ENCODE measurements at places on chromosomes 13 and 19. TPM values are rescaled to one million over a fixed set of nuclear protein-coding genes. Genes with fewer than 3 reads are reported as not detected.

DNA sequence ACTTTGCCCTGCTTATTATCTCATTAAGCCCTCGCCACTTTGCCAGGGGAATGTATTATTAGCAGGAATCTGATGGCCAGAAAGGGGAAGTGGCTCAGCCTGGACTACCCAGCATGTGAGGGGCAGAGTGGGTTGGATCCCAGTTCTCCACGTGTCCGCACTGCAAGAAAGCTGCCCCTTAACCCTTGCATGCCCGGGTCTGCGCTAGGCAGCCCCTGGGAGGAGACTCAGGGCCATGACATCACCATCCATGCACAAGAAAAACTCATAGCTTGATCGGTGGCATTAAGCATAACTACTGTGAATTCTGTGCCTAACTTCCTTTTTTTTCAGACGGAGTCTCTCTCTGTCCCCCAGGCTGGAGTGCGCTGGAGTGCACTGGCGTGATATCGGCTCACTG is 8.9 kb downstream of the CACNG8 start:
- no peak for DNase-seq

- DNase-seq: no peak
Observed at GRCh38 chr13:99273128-99273527, 14.9 kb upstream of the GPR18 start.

- DNase-seq: no peak
Observed at GRCh38 chr13:109131698-109132257, 502.4 kb downstream of the MYO16 start.

- DNase-seq: no peak
Observed at GRCh38 chr13:21526707-21527540, 67.8 kb upstream of the ZDHHC20 start.

DNA sequence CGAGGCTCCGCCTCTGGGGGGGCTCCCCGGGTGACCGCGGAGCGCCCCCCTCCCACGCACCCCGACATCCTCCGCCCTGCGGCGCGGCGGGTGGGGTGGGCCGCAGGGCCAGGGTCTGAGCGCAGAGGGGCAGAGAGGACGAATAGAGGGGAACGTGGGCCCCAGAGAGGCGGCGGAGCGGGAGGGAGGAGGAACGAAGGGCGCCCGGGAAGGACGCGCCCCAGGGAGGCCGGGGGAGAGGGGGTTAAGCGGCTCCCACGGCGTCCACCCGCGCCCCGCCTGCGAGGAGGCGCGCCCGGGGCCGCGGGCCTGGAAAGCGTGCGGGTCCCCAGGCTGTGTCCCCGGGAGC is 1.0 kb downstream of the HCN2 start:
- no peak for DNase-seq

SYNE4 gene
- total RNA-seq: 4.4 TPM

- no peak for DNase-seq
Observed at GRCh38 chr19:10428996-10429381, 8.7 kb downstream of the PDE4A start.

DNA sequence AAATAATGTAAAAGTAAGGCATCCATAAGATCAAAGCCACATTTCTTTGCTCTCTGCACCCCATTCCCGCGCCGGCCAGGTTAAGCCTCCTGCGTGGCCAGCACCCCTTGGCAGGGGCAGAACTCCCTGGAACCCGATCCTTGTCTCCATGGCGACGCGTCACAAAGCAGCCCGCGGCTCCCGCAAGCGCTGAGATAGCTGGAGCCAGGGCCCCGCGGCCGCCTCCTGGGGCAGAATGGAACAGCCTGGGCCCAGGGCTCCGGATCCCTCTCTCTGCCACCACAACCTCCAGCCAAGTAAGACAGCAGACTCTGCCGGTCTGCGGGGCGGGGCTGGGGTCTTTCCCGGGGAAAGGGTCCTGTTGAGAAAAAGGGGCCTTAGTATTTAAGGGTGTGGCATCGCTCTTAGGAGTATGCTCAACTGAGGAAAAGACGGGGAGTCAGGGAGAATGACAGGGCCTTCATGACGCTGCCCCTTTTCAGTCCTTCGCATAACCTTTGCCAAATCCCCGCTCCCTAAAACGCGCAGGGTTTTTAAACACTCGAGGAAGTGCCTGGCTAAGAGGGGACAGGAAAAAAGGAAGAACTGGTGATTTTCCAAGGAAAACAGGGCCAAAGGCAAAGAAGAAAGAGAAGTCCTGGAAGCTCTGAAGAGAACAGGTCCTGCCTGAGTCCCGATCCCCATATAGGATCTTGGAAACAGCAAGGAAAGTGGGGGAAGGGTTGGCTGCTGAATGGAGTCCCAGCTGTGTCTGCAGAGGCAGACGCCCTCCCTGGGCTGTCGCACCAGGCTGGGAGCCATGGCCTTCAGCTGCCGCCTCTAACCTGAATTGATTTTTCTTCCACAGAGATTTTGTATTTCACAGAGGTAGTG is at the start of gene TEX26:
TEX26 (plus strand) TSS at position 176 of the 873 bp plus-strand sequence; CDS start at position 236, 60 bp downstream.
- DNase-seq: no peak

IFNL1 gene
- not detected for total RNA-seq

- DNase-seq: no peak
Observed at GRCh38 chr19:16021796-16022195, 54.5 kb upstream of the TPM4 start.

- DNase-seq: no peak
Observed at GRCh38 chr13:94700051-94700535, 12.3 kb downstream of the SOX21 start.

GRCh38 chr19:33064458-33064791 is 263 bp downstream of the RHPN2 start:
- DNase-seq: no peak

DGKH gene
- 10.0 TPM for total RNA-seq

DNA sequence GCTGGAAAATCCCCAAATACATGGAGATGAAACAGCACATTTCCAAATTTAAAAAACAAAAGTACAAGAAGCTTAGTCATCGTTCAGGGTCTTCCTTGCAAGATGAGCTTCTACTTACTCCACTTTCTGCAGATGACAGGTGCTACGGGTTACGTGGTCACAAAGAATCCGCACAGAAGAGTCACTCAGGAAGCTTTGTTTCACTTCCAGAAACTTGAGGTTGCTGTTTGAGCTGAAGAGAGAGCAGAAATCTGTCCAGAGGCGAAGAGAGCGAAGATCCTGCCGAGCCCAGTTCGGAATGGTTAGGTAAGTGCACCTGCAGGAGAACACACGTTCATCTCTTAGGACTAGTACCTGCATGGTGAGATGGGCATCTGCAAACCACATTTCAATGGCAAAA is 9.4 kb downstream of the NLRP7 start:
- no peak for DNase-seq

DNA sequence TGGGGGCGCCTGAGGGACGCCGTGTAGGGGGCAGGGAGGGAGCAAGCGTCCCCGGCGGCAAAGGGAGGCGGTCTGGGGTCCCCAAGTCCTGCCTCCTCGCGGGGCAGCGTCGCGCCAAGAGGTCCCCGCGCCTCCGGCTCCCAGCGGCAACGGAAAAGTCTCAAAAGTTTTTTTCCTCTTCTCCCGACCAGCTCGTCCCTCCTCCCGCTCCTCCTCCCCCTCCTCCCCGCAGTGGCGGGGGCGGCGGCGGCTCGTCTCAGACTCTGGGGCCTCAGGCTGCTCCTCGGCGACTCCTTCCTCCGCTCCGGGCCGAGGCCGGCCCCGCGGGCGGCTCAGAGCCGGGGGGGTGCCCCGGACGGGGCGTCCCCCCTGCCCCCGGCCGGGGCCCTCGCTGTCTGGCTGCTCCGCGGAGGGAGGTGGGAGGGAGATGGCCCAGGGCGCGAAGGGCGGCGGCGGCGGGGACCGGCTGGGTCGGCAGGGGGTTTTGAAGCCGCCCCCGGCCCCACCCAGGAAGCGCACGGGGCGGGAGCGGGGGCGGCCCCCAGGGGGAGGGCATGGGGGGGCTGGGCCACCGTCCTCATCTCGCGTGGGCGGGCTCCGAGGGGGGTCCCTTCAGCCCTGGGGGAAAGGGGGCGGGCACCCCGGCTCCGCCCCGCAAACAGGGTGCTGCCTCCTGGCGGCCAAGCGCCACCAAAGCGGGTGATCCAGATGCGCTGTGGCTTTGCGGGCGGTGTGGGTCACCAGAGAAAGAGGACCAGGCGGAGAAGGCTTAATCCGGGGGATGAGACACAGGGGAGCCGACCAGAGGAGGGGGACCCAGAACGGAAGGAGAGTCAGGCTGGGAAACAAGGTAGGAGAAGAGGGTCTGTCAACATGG is at the start of gene TGFB1:
TGFB1 (minus strand) TSS at position 457 of the 877 bp plus-strand sequence. CDS start 878 bp downstream, outside the sequence.
- DNase-seq: no peak

DNA sequence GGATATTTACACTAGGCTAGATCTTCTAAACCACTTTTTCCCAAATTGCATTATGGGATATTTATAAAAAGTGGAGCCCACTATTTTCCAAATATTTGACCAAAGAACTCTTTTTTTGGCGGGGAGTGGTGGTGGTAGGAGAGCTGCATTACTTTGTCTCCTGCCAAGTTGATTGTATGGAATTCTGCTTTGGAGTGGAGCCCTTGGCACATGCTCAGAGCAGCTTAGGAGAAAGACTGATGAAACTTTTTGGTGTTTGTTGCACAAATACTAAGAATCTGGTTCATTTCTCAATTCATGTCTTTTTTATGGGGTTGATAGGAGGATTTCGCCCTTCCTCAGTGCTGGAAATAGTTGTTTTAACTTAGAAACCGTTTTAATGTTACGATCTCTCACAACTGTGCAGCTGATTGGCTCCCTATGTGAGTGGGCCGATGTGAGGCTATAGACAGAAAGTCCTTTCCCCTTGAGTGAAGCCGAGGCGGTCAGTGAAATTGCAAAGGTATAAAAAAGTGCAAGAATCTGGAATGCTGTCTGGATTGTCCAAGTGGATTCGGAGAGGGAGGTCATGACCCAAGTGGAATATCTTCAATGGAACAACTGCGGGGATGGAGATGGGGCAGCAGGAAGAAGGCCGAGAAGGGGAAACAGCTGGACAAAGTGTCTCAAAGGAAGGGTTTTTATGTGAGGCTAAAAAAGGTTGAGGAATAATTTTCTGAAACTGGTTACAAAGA is 415.9 kb downstream of the FGF9 start:
- no peak for DNase-seq

- DNase-seq: no peak
Observed at GRCh38 chr13:46866150-46866549, 30.7 kb downstream of the HTR2A start.

DNA sequence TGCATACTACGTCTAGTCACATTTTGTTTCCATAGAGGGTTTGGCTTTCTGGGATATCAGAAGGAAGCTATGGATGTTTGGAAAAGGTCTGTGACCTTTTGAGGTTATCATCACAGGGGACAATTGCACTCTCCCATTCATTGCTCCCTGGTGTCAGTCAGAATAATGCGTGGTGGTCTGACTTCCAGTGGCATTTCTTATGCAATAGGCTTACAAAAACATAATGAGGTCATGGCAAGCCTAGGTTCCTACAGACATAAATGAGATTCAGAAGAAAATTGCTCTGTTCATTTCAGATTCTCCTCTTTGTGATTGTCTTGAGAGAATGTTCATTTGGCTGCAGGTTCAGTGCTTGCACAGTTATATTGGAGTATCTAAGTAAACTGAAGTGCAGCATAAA is 54.6 kb downstream of the ARHGAP35 start:
- no peak for DNase-seq

DNA sequence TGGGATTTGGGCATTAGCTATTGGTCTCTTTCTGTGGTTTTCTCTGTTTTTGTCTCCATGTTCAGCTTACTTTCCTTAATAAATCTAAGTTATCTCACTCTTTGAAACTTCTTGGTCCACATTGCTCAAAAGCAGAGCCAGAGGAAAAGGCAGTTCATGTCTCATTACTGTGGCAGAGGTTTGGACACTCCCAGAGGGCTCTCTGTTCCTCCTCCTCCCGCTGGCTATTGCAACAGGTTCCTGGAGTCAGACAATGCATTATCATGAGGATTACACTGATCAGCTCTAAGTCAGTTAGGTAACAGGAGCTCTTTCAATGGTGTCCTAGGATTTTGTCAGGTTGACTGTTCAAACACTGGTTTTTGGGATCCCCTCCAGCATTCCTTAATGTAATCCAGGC is 298.8 kb downstream of the NDFIP2 start:
- DNase-seq: no peak

KLK14 gene
- total RNA-seq: not detected

- no peak for DNase-seq
Observed at GRCh38 chr13:44730851-44731250, 154.7 kb upstream of the TSC22D1 start.

ZNF418 gene
- 1.3 TPM for total RNA-seq

DNA sequence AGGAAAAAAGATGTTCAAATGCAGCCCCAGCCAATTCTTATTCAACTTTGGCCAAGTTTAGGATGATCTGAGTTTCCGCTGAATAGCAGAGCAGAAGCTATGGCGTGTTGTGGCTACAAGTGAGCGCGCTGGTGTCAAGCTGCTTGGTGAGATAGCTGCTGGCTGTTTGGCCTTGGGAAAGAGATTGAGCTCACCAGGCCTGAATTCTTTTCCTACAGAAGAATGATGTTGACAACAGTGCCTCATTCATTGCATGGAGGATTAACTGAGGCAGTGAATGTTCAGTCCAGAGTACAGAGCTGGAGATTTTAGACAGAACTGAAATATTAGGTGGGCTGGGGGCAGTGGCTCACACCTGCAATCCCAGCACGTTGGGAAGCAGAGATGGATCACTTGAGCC is 31.5 kb upstream of the MAP3K10 start:
- no peak for DNase-seq

DNA sequence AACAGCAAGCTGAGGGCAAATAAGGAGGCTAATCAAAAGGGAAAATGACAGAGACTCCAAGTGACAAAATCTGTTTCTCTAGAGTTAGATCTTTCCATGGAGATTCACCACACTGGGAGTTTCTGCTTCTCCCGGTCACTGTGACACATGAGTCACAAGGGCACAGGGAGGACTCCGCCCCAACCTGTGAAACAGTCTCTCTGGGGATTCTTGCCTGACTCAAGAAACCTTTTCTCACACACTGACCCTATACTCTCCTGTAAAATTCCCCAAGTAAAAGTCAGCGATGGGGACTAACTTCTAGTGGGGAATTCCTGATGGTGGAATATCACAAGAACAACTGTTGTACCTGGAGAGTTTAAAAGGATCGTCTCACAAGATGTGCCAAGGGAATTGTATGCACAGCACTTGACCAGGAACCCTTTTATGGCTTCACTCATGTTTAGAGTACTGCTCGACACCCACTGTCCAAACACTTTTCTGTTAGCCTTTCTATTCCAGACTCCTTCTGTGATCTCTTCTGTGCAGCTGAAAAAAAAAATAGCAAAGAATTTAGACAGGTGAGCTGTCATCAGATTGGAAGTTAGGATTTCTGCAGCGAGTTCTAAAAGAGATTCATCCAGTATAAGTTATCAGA is 46.8 kb upstream of the URAD start:
- DNase-seq: no peak

GRCh38 chr13:29515372-29515771 is 80.1 kb downstream of the SLC7A1 start:
- DNase-seq: no peak

- DNase-seq: no peak
Observed at GRCh38 chr13:44573790-44574465, 2.2 kb downstream of the TSC22D1 start.

DNA sequence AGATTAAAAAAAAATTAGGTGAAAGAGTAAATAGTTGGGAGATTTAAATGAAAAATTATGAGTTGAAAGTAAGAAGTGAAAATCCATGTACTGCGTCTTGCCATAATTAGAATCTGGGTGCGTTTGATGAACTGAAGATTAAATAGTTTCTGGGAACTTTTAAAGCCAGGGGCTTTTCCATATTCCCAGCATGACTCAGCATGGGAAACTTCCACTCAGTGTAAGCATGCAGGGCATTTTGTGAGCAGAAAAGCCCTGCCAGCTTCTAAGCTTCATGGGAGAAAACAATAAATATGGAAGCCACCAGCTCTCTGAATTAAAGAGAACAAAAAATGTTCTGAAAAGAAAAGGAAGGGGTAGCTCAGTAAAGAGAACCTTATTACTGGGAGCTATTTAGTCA is 62.0 kb upstream of the EDNRB start:
- peak; percentile 29 for DNase-seq

CDX2 gene
- total RNA-seq: not detected

CGB3 gene
- not detected for total RNA-seq

RFXAP gene
- total RNA-seq: 2.7 TPM
